Cortex of kidney (tissue), 1 donor: ENCODE measurements at places on chromosomes 2 and 18.

- DNase-seq: no peak
Observed at GRCh38 chr18:74310411-74310810, 5.2 kb upstream of the C18orf63 start.

GRCh38 chr2:218819093-218819492, 12.5 kb downstream of the PRKAG3 start:
- no peak for DNase-seq

GRCh38 chr2:168652997-168653921, 149.2 kb upstream of the NOSTRIN start:
- no peak for DNase-seq

- DNase-seq: no peak
Observed at GRCh38 chr18:44798433-44799048, 117.9 kb downstream of the SETBP1 start.

DNA sequence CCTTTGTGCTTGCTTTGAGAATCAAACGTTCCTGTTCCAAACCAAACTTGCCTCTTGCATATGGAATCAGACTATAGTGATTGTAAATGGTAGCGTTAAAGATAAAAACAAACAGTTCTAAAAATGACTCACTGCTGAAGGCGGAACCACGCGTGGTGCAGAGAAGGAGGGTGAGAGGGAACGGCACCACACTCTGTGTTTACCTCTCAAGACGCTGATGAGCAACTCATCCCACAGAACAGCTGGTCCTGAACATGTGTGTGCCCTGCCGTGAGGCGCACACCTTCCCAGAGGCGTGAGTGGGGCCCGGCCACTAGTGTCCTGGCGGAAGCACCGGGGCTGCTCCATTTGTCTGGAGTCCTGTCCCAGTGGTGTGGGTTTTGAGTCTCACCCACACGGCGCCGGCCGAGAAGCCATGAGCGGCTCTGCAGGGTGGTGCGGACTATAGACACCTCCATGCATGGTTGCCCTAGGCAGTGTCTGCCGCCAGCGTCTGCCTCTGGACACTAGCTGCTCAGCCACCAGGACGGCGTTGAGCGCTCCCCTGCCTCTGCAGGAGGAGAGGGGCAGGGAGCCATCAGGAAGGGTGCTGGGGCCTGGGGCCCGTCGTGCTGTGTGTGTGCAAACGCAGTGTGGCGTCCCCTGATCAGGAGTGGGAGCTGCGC, 52.1 kb downstream of the NFATC1 start:
- DNase-seq: no peak

GRCh38 chr18:13577781-13578180, 148.6 kb downstream of the FAM210A start:
- DNase-seq: no peak

- no peak for DNase-seq
Observed at GRCh38 chr2:8368463-8368862, 313.4 kb upstream of the ID2 start.

- DNase-seq: no peak
Observed at GRCh38 chr2:149594411-149594810, 6.8 kb upstream of the MMADHC start.

- DNase-seq: no peak
Observed at GRCh38 chr2:75594596-75594995, 33.9 kb upstream of the EVA1A start.

DNA sequence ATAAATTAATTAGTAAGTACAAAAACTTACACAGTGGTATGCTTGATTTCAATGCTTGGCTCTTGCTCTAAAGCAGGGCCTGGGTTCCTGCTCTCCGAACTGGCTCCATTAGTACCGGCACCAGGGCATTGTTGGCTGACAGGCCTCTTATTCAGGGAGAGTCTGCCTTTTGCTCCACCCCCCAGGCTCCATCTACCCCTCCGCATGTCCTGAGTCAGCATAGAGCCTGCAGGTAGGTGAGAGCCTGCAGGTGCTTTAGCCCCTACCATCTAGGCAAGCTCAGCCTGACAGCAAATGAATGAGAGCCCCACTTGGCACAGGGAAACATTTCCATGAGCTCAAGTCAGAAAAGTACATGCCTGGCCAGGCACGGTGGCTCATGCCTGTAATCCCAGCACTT, 35.1 kb upstream of the EFHD1 start:
- DNase-seq: no peak

- no peak for DNase-seq
Observed at GRCh38 chr18:63970809-63971205, 926 bp downstream of the SERPINB8 start.

- no peak for DNase-seq
Observed at GRCh38 chr2:104599787-104600510, 254.0 kb upstream of the POU3F3 start.

- no peak for DNase-seq
Observed at GRCh38 chr2:38344813-38345212, 32.3 kb downstream of the ATL2 start.

DNA sequence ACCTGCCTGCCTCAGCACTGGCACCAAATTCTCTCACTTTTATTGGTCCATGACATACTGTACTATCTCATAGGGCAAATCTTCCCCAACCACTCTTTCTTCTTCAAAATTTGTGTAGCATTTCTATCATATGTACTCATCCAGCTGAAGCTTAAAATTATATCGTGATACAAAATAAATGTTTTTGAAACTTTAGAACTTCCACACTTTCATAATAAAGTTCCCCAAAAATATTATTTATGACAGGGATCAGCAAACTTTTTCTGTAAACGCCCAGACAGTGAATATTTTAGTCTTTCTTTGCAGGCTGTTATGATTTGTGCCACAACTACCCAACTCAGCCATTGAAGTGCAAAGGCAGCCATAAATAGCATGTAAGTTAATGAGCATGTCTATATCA, 76.2 kb upstream of the POU3F3 start:
- no peak for DNase-seq

DNA sequence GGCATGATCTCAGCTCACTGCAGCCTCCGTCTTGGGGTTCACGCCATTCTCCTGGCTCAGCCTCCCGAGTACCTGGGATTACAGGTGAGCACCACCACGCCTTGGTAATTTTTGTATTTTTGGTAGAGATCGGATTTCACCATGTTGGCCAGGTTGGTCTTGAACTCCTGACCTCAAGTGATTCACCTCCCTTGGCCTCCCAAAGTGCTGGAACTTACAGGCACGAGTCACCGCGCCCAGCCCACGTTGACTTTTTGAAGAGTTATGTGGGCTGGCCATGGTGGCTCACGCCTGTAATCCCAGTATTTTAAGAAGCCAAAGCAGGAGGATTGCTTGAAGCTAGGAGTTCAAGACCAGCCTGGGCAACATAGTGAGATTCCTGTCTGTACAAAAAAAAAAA, 20.8 kb downstream of the CCL20 start:
- DNase-seq: no peak

GRCh38 chr2:140759426-140760156, 1371.2 kb downstream of the LRP1B start:
- DNase-seq: no peak

DNA sequence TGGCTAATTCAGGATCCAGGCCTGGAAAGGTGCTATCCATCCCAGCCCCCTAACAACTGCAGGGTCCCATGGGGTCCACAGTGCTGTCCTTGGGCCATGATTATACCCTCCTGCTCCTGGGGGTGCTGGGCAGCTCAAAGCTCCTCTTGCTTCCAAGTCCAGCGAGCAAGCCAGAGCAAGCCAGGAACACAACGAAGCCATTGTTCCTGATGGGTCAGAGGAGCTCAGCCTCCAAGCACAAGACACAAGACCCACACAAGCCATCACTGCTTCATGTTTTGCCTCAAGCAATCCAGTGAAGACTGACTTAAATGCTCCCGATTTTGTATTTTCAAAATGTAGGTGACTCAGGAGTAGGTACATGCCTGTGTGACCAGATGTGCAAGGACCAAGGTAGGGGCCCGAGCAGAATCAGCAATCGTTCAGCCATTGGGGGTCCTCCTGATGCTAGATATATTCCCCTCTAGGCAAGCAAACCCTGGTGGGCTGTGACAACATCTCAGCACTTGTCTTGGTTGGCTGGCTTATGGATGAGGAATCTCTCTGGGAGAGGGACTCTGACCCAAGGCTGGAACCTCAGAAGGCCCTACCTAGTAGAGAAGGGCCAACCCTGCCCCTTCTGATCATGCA, 90.8 kb downstream of the EPAS1 start:
- no peak for DNase-seq

- DNase-seq: no peak
Observed at GRCh38 chr2:2005915-2006314, 261.6 kb upstream of the PXDN start.

DNA sequence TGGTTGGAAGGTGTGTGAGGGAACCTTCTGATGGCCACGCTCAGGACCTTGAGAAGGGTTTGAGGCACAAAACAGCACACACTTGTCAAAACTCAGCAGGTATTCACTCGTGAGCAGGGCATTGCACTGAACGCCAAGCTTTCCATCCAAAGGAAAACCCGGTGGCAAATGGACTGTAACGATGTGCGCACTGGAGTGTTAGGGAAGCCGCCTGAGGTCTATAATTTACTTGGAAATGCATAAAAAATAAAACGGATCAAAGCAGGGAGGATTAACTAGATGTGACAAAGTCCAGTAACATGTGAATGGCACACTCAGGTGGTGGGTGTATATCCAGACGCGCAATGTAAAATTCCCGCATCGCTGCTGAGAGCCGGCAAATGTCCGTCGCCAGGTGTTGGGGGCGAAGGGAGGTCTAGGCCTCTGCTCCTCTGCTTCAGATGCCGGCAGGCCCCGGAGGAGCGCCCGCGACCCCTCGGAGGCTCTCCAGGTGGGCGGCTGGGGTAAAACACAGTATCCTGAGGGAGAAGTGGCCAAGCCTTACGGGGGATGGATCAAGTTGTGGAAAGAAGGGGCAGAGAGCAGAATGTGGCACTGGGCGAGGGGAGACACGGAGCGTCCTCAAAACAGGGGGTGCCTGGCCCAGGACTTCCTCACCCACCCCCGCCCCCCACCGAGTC, 15.3 kb downstream of the HES6 start:
- DNase-seq: no peak

- no peak for DNase-seq
Observed at GRCh38 chr2:84971510-84972206, 697 bp downstream of the KCMF1 start.

DNA sequence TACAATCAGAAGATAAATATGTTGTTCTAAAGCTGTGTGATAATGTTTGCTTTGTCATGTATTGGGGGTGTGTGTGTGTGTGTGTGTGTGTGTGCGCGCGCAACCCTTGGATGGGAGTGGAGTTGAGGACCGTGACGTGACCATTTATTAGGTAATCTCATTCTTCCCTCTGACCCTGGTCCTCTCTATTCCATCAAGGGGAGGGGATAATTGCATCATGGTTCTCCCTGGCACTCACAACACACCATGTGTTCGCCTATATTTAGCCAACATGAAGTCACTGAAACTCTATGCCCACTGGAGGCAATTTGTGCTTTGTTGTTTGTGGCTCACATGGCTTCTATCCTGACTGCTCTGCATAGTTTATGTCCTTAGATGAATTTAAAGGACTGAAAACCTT, 79.8 kb upstream of the LRPPRC start:
- no peak for DNase-seq

- DNase-seq: no peak
Observed at GRCh38 chr2:197666277-197666676, 9.1 kb downstream of the RFTN2 start.

GRCh38 chr2:168663993-168664392, 138.4 kb upstream of the NOSTRIN start:
- DNase-seq: no peak

DNA sequence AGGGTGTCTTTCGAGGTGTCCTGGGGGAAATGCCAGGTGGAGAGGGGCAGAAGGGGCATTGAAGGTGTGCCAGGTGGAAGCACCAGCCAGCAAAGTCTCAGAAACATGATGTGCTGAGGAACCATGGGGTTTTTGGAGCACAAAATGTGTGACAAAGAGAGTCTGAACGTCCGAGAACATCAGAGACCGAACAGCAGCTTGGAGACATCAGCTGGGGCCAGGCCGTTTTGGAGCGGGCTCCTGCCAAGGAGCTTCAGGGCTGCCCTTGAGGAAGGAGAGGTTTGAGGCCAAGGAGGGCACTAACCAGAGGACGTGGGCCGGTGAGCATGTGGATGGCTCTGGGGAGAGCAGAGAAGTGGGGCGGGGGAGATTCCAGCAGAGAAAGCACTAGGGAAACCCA, 5.3 kb upstream of the MBP start:
- no peak for DNase-seq

GRCh38 chr2:96117701-96118588, 1.6 kb upstream of the ADRA2B start:
- no peak for DNase-seq

DNA sequence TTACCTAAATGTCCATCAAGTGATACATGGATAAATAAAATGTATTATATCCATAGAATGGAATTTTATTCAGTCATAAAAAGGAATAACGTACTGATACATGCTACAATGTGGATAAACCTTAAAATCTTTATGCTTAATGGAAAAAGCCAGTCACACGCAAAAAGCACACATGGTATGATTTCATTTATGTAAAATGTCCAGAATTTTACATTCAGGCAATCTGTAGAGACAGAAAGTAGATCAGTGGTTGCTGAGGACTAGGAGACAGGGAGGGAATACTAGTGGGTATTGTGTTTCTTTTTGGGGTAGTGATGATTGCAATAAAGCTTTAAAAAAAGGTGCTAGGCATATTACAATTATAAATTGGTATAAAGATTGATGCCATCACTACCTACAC, 30.7 kb upstream of the CD302 start:
- no peak for DNase-seq

DNA sequence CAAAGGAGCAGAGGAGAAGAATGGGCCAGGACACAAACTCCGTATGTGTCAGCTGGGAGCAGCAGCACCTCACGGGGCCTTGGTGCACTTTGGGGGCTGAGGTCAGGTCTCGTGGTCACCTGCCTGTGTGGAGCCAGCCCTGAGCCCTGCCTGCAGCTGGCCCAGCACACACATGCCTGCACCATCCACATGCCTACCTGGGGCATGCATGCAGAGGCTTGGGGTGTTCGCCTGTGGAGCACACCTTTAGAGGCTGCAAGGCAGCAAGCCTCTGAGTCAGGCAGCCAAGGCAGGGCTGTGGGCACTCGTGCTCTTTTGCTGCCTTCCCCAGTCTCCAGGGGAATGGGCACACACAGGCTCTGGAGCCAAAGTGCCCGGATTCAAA, 36.0 kb downstream of the ARHGEF4 start:
- no peak for DNase-seq

DNA sequence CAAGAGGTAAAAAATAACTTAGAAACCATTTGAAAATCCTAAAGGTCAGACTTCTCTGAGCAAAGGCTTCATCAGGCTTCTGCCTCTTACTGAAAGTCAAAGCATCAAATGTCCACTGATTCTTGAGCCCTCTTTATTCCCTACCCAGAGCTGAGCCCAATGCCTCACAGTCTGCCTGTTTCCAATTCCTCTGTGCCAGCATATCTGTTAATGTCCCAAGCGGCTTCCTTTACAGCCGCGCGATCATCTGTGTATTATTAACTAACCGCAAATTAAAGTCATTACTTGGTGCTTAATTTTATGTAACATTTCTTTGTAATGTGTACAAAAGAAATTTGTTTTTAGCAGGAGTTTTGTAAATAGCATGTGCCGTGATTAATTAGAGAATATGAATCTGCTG, 418.8 kb upstream of the HNRNPA3 start:
- no peak for DNase-seq
